ENCODE measurements at places on chromosomes 1 and 21.
A peak's percentile ranks its signal among the peaks of the same experiment; 100 is the strongest.

DNA sequence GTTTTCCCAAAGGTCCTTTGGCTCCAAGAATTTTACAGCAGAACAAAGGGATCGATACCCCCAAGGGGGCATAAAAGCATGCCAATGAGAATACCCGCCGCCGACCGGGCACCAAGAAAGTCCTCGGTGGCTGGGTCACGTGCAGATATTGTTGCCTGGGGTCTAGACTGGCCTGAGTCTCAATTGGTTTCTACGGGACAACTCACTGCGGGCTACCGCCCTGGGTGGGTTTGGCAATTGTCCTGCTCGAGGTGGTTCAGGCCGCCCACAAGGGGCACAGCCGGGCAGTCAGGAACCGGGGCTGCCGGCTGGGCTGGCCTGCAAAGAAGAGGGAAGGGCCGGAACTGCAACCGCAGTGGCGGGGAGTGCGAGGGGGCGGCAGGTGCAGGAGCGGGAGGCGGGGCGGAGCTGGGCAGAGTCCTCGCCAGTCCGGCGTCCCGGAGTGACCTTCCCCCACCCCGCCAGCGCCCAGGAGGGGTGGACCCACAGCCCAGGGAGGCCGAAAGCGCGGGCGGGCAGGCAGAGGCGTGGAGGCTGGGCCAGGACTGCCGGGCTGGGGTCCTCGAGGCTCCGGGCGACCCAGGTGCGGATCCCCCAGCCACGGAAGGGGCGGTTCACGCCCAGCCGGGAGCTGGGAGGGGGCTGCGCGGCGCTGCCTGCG lies 926 bp upstream of the ATP1B1 start:
- H3K4me1 ChIP-seq, result peaks cover 10% of the 10 kb centered on the region
- no peak for DNase-seq
- no peaks in the 10 kb centered on the region for H3K27me3 ChIP-seq
- H3K36me3 ChIP-seq, result no peaks in the 10 kb centered on the region

DNA sequence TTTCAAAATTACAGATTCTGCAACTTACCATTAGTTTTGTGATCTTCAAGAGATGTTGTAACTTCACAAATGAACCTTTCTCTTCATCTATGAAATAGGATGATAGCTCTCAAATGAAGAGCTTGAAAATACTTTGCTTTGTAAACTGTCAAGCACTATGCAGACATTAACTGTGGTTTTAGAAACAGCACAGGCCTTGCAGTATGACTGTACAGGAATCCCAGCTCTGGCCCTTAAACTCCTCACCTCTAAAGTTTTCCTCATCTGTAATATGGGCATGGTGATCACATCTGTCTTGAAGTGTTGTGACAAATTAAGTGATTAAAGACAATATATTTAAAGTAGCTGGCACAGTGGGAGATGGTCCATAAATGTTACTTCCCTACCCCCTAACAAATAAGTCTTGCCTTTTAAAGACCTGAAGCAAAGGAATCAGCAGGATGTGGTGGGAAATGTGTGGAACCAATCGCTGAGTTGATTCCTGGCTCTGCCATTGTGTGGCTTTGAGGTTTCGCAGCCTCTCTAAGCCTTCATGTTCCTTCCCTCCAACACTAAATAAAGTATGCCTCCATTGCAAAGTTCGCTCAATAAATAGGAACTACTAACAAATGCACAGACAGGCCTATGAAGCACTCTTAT lies 5.5 kb upstream of the PTP4A2 start:
- H3K4me3 ChIP-seq, result no peak overlapping the region
- peaks cover 3% of the 10 kb centered on the region for H3K4me1 ChIP-seq
- no peak overlapping the region for H3K27ac ChIP-seq
- no peak for DNase-seq
- no peaks in the 10 kb centered on the region for H3K36me3 ChIP-seq

- H3K27ac ChIP-seq, result no peak overlapping the region
- H3K36me3 ChIP-seq, result no peaks in the 10 kb centered on the region
- H3K4me1 ChIP-seq, result no peaks in the 10 kb centered on the region
- no peak for DNase-seq
- no peaks in the 10 kb centered on the region for H3K27me3 ChIP-seq
These were observed 5.1 kb upstream of the SLAMF7 start for GRCh38 chr1:160733898-160734297.

DNA sequence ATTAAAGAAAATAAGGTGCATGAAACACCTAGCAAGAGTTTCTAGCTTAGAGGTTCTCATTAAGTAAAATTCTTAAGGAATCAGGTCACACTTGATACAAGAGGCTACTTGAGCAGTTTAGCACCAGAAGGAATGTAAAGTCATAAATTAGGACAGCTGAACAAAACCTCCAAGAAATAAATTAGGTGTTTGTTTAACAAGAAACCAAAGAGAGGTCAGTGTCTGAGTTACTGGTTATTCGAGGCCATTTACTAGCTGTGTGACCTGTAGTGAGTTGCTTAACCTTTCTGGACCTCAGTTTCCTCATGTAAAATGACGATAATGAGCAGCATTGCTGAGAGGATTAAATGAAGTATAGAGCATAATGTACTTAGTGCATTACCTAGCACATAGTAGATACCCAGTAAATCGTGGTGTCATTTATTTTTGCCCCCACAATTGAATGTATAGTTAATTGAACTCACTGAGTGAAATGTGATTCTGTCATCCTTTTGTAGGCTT lies 908 bp upstream of the ELK4 start:
- H3K4me3 ChIP-seq, result no peak overlapping the region
- H3K27ac ChIP-seq, result no peak overlapping the region
- H3K27me3 ChIP-seq, result no peaks in the 10 kb centered on the region

GRCh38 chr1:20153000-20153418 lies 13.9 kb downstream of the PLA2G2F start:
- peaks cover 7% of the 10 kb centered on the region for H3K4me1 ChIP-seq
- H3K36me3 ChIP-seq, result no peaks in the 10 kb centered on the region
- DNase-seq, result no peak
- H3K27me3 ChIP-seq, result no peaks in the 10 kb centered on the region
- H3K4me3 ChIP-seq, result no peak overlapping the region

GRCh38 chr1:101153692-101154091 lies 83.1 kb upstream of the S1PR1 start:
- H3K27me3 ChIP-seq, result no peaks in the 10 kb centered on the region
- no peak for DNase-seq
- no peak overlapping the region for H3K4me3 ChIP-seq

- no peaks in the 10 kb centered on the region for H3K4me1 ChIP-seq
- no peak overlapping the region for H3K4me3 ChIP-seq
These were observed 113.6 kb downstream of the FGGY start for GRCh38 chr1:59410457-59410856.

GRCh38 chr21:41369920-41370839 lies 8.4 kb downstream of the MX2 start:
- no peak overlapping the region for H3K27ac ChIP-seq
- H3K4me3 ChIP-seq, result no peak overlapping the region
- DNase-seq, result no peak
- no peaks in the 10 kb centered on the region for H3K27me3 ChIP-seq
- no peaks in the 10 kb centered on the region for H3K4me1 ChIP-seq
- H3K36me3 ChIP-seq, result no peaks in the 10 kb centered on the region

DNA sequence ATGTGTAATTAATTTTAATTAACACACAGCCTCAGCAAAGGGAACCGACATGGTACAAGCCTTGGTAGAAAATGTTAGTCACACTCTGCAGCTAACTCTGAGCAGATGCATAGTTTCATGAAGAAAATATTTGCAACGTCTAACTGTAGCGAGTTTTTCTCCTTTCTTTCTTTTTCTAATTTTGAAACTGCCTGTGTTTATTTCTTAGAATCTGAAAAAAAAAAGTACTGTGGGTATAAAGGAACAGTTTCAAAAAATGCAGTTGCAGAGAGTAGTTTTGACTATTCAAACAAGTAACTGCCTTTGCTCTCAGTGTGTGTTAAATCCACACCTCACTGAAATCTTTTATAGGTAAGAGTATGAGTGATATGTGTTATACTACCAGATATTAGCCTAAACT lies 149.9 kb upstream of the C1orf105 start:
- no peak overlapping the region for H3K27ac ChIP-seq
- H3K36me3 ChIP-seq, result no peaks in the 10 kb centered on the region
- H3K27me3 ChIP-seq, result no peaks in the 10 kb centered on the region
- DNase-seq, result no peak

DNA sequence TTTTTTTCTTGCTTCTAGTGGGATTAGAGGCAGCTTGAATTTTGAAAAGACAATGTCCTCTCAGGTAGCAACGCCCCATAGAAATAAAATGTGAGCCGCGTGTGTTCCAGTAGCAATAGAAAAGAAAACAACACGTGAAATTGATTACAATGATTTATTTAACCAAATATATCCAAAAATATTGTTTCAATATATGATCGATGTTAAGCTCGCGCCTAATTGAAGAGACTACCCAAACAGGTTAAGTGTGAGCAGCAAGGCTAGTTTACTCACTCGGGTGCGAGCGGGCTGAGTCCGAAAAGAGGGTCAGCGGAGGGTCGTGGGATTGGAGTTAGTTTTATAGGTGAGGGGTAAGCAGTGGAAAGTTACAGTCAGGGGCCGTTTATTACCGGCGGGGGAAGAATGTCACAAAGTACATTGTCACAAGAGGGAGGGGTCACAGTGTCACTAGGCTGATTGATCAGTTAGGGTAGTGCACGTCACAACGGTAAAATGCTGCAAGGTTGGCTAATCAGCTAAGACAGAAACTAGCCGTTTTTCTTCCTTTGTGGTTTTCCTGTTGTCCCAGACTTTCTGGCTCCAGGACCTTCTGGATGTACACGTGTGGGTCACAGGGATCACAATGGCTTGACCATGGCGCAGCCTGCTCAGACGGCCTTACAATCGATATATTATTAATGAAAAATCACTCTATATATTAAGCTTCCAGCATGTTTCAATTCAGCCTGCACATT lies 697 bp upstream of the ZNF670 start:
- DNase-seq, result no peak
- peak overlapping the region; percentile 14 for H3K4me3 ChIP-seq
- no peaks in the 10 kb centered on the region for H3K36me3 ChIP-seq
- H3K27me3 ChIP-seq, result no peaks in the 10 kb centered on the region
- H3K27ac ChIP-seq, result no peak overlapping the region

GRCh38 chr1:243977094-243977493 lies 74.0 kb upstream of the ZBTB18 start:
- DNase-seq, result no peak
- H3K27me3 ChIP-seq, result no peaks in the 10 kb centered on the region
- no peaks in the 10 kb centered on the region for H3K36me3 ChIP-seq
- no peaks in the 10 kb centered on the region for H3K4me1 ChIP-seq

DNA sequence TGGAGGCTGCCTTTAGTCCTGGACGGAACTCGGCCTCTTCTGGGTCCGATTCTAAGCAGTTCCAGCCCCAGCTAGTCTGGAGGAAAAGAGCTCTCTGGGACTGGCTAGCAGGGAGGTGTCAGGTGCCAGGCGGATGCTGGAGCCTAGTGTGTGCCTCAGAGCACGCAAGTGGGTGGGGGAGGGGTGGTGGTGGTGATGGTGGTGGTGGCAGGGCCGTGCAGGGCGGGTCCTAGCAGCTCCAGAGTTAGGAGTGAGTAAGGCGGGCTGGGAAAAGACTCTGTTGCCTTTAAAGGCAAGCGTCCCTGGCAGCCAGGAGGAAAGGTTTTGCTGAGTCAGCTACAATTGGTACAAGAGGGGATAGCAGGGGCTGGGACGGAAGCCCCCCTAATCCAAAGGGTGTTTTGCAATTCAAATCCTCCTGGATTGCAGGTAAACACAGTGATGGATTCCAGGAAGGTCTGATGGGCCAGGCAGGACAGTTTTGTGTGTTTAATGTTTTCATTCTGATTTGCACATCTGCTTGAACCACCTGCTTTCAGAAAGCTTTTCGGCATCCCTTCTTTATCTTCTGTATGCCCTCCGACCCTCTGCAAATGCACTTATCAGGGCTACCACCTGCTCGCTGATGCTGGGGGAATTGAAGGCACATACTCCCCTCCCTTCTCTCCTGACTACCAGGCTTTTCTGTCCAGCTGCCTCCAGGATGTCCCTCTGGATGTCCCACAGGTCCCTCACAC lies 4.1 kb upstream of the SLC2A1 start:
- peaks cover 16% of the 10 kb centered on the region for H3K4me1 ChIP-seq
- no peaks in the 10 kb centered on the region for H3K36me3 ChIP-seq
- H3K27ac ChIP-seq, result peak overlapping the region; percentile 33
- H3K4me3 ChIP-seq, result no peak overlapping the region
- no peaks in the 10 kb centered on the region for H3K27me3 ChIP-seq

- no peaks in the 10 kb centered on the region for H3K36me3 ChIP-seq
- no peak overlapping the region for H3K4me3 ChIP-seq
- no peak overlapping the region for H3K27ac ChIP-seq
- H3K27me3 ChIP-seq, result no peaks in the 10 kb centered on the region
These were observed 239.3 kb upstream of the NEGR1 start for GRCh38 chr1:72521659-72522058.

Measured in iPS DF 6.9 (cell line).